Activated CD4-positive, alpha-beta T cell treated with anti-CD3 and anti-CD28 coated beads for 4 hours (primary cell): ENCODE measurements at places on chromosomes 5 and 9.

DNA sequence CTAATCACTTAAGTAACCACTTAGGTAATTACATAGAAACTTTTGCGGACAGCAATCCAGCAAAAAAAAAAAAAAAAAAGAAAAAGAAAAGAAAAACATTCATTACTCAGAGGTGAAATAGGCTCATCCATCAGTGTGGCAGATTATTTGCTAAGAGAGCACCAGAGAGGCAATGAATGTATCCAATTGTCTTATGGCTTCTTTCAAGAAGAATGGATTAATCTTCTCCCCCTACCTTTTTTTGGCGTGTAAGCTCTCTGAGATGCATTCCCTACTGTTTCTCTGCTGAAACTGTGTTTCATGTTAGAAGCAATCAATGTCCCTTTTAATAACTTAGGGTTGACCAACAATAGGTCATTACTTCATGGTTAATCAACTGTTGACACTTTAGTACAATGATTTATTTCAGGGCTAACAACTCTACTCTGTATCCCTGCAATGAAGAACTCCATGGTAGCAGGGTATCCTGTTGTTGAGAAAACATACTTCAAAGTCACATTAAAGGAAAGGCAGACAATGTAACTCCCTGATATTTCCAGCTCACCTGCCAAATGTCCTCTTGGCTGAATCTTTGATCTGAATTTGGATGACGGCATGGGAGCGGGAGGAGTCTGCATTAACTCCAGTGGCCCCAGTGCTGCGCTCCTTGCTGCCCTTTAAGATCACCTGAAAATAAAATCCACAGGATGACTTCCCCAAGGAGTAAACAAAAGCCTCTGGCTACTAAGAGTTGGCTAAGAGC, 57.6 kb downstream of the KIF24 start:
- no peak for DNase-seq

DNA sequence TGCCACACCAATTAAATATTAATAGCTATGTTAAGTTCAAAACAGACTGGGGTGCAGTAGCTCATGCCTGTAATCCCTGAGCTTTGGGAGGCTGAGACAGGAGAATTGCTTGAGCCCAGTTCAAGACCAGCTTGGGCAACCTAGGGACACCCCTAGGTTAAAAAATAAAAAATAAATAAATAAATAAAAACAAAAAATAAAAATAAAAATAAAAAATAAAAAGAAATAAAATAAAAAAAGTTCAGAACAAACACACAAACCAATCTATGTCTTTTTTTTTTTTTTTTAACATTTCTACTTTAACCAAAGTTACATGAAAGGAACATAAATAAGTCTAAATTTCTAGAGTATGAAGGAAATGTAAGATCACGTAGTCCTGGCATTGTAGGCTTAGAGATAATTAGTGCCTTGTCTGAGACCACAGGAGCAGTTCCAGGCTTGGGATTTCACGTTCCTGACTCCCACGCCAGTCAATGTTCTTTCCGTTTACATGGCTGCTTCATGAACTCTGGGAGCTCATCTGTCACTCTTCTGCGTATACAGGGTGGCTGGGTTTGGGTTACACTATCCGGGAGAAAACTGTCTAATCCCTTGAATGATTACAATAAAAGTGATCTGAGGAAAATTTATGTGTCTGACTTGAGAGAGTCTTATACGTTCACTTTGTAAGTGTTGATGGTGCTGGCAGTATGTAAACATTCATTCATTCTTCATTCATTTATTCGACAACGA, 85.2 kb downstream of the KIAA1958 start:
- DNase-seq: no peak

- DNase-seq: no peak
Observed at GRCh38 chr5:93596676-93597490, 13.9 kb downstream of the NR2F1 start.

DNA sequence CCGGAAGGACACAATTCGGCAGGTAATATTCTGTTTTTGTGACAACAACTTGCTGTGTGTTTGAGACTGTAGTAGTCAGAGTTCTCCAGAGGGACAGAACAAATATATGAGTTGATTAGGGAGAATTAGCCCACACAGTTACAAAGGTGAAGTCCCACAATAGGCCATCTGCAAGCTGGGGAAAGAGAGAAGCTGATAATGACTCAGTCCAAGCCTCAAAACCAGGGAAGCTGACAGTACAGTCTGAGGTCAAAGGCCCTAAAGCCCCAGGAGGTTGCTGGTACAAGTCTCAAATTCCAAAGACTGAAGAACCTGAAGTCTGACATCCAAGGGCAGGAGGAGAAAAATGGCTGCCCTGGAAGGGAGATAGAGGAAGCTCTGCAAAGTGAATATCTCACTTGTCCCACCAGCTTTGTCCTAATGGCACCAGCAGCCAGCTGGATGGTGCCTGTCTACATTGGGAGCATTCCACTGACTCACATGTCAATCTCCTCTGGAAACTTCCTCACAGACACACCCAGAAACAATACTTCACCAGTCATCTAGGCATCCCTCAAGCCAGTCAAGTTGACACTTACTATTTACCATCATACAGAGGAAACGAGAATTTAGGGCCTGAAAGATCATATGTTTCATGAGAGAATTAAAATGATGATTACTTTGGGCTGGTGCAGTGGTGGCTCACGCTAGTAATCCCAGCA, 36.3 kb upstream of the CTXN3 start:
- DNase-seq: no peak

GRCh38 chr5:147431586-147431985, 78.3 kb downstream of the DPYSL3 start:
- DNase-seq: no peak

DNA sequence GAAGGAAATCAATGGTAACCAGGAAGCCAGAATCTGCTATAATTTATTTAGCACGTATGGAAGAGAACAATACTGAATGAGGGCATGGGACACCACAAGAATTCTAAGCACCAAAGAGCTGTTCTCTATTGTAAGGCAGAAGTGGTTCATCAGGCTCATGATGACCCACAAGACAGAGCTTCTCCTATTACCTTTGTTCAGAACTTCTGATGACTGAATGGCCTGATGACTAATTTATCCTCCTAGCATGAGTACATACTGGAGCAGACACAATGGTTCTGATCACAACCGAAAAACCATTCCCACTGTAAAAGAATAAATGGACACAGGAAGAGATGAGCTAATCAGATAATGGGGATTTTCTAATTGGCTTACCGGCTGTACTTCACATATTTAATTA, 329.8 kb upstream of the PDE4D start:
- DNase-seq: no peak

DNA sequence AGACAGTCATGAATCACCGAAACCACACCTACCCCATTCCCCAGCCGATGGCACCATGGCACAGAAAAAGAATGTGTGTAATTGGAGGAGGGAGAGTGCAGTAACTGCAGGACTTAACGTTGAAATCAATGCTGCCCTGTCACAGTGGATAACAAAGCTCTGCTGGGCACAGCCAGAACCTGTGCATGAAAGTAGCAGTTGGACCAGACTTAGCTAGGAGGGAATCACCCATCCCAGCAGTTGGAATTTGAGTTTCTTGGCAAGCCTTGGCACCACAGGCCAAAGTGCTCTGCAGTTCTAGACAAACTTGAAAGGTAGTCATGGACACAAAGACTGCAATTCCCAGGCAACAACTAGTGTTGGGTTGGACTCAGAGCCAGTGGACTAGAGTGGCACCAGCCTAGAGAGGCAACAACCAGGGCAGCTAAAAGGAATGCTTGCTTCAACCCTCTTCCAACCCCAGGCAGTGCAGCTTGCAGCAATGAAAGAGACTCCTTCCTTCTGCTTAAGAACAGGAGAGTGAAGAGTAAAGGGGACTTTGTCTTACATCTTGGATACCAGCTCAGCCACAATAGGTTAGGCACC, 19.1 kb downstream of the TMEM232 start:
- no peak for DNase-seq

DNA sequence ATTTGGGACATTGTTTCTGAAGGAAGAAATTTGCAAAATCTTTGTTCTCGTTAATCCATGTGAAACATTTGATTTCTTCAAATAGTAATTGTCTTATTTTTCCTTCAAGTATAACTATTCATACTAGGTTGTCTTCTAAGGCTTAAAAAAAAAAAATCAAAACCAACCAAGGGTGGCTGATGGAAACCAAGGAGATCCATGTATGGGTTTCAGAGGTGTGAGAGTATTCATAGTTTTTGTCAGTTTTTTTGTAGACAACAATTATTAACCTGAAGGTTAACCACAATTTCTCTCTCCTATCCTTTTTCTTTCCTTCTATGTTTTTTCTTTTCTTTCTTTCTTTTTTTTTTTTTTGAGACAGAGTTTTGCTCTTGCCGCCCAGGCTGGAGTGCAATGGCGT, 35.4 kb downstream of the KDM4C start:
- DNase-seq: no peak

DNA sequence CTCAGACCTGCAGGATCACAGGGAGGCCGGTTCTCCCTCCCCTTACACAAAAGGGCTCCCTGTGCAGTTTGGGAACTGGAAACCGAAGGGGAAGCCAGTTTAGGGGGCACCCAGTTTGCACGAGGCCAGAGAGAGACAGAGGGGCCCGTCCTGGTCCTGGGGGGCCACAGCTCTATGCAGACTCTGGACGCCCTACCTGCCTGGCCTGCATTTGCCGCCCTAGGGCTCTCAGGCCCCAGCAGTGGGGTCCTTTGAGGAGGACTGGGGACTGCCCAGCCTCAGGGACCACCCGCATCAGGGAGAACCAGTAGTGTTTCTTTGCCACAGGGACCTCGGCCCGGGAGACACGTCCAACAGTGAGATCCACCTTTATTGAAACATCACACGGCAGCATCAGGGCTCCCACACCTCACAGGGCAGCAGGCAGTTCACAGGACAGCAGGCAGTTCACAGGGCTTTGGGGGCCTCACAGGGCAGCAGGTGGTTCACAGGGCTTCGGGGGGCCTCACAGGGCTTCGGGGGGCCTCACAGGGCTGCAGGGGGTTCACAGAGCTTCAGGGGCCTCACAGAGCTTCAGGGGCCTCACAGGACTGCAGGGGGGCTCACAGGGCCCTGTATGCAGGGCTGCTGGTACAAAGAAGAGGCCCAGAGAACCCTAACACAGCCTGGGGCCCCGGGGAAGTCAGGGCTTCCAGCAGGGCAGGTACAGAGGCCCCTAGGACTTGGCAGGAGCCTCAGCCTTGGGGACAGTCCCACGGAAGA, 648 bp upstream of the NSMF start:
- no peak for DNase-seq

GRCh38 chr9:20152151-20152725, 363.4 kb upstream of the SLC24A2 start:
- no peak for DNase-seq

DNA sequence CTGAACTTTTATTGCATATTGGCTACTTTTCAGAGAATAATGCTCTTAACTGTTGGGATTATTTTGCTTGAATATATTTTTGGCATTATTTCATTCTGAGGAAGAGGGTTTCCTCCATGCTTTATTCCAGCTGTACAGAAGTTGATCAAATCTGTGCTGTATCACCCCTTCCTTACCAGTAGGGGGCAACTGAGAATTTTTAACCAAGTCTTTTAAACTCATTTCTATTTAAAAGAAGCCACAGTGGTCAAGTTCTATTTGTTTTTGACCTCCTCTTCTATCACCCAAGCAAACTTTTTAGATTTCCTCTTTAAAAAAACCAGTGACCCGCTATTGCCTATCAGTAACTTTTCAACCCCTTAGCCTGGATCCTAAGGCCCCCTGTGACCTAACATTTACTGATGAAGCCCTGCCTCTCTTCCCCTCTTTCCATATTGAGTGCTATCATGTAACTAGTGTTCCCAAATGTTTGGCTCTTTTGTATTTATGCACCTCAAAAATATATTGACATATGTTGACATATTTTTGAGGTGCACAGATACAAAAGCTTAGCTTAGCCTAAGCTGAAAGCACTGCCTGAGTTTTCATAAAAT, 80.6 kb downstream of the FBXO4 start:
- no peak for DNase-seq

DNA sequence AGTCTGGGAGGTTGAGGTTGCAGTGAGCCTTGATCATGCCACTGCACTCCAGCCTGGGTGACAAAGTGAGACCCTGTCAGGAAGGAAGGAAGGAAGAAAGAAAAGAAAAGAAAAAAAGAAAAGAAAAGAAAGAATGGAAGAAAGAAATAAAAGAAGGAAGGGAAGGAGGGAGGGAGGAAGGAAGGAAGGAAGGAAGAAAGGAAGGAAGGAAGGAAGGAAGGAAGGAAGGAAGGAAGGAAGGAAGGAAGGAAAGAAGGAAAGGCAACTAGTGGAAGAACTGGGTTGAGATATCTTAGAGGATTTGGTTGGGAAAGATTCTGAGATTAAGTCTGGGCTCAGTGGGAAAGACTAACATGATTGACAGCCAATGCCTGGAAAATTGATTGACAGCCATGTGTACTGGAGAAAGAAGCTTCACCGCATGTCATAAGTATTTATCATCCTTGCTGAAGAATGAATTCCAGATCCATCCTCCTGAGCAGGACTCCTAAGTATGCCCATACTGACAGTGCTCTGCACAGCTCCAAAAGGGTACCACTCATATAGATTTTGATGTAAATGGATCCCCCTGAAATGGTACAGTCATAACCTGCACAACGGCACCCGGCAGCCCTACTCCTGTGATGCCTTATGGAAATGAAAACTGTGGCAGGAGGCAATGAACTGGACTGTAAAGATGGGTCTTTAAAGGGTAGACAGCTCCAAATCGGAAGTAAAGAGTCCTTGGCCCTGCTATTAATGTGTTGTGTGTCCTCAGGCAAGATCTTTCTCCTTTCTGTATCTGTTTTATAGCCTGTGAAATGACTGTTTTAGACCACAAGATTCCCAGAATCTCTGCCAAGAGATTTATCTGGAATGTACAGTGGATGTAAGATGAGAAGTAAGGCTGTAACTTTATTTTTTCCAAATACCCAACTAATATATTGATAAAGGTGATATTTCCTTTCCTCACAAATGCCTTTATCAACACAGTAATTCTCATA, 16.9 kb upstream of the ADRA1B start:
- DNase-seq: no peak

DNA sequence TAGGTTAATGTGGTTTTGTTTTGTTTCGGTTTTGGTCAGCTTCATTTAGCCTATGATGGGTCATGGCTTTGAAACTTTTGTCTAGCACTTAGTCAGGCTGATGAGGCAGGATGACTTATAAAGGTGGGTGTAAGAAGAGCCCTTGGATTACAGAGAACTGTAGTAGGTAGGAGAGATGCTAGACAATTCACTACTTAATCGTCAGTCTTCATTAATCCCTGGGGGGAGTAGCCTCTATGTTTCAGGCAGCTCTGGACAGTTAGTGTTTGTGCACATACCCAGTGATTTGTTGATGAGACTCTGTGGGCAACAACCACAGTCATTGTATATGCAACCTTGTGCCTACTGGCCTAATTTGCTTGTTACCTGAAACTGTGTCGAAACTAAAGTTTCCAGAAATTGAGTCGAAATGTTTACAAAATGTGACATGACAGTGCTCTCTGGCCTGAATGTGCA, 113.3 kb downstream of the MTREX start:
- no peak for DNase-seq
